ENCODE measurements at places on chromosomes 13 and 19.

- H3K4me1 ChIP-seq = no peaks in the 10 kb centered on the region
- H3K27me3 ChIP-seq = peaks cover 3% of the 10 kb centered on the region
- H3K27ac ChIP-seq = no peak overlapping the region
- no peak overlapping the region for H3K4me3 ChIP-seq
Observed at GRCh38 chr19:35569281-35569781, 5.9 kb upstream of the ATP4A start.

DNA sequence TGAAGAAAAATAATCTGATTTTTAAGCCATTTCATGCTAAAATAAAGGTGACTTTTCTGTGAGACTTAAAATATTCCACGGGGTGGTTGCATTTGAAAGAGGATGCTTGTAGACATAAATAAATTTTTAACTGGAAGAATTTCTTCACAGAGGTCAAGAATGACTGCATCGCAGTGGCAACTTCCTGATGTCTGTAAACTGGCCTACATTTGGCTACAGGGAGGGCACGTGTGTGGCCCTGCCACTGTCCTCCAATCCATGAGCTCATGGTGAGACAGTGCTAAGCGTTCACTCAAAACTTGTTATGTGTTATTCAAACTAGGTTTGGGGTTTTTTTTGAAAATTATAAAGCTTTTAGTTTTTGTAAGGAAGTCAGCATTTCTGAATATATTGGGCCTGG is 1089.3 kb downstream of the EFNB2 start:
- no peak overlapping the region for H3K4me3 ChIP-seq
- no peaks in the 10 kb centered on the region for H3K36me3 ChIP-seq
- H3K4me1 ChIP-seq = no peaks in the 10 kb centered on the region
- H3K27me3 ChIP-seq = no peaks in the 10 kb centered on the region
- DNase-seq = no peak

DNA sequence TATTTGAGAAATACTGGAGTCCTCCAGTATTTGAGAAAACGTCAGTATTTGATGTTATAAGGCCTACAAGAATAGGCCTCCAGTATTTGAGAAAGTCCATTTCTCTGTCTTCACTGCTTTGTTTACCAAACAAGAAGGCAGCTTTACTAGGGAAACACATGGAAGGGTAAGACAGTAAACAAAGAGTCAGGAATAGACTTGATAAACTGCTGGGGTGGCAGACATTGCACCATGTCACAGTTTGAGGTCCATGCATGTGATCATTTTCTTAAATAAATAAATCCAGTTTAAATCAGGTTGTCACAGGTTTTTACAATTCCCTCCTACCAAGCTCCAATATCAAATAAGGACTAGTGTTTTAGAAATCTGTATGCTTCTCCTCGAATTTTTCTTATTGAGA is 1431.0 kb upstream of the SPRY2 start:
- no peaks in the 10 kb centered on the region for H3K36me3 ChIP-seq
- H3K4me1 ChIP-seq = no peaks in the 10 kb centered on the region
- no peaks in the 10 kb centered on the region for H3K27me3 ChIP-seq
- DNase-seq = no peak

GRCh38 chr13:34751044-34751443 is 191.0 kb upstream of the NBEA start:
- no peak overlapping the region for H3K27ac ChIP-seq
- no peaks in the 10 kb centered on the region for H3K4me1 ChIP-seq
- H3K36me3 ChIP-seq = no peaks in the 10 kb centered on the region

DNA sequence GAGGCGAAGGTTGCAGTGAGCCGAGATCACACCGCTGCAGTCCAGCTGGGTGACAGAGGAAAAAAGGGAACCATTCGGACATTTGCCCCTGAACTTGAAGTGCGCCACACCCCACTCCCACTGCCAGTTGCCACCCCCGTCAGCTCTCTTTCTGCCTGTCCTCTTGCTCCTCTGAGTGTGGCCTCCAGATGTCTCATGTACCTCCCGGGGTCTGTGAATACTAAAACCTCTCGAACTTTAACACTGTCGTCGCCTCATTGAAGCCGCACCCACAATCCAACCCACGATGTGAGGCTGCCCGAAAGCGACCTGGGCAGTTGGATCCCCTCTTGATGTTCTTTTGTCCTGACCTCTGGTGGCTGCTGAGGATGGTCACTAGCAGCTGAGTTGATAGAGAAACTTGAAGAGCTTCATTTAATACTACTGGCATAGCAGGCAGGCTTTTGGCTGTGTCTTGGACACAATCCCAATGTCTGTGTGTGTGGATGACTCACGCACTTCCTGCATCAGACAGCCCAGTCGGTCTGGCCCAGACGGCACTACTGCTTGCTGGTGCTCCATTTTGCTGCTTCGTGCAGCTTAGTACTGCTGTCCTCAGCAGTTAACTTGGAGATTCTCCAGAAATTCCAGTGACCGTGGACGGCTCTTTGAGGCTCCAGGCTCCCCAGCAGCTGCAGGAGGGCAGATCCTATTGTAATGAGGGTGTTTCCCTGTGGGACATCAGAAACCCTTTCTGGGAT is 4.2 kb downstream of the FPR3 start:
- H3K27ac ChIP-seq = no peak overlapping the region
- H3K4me3 ChIP-seq = no peak overlapping the region
- DNase-seq = no peak
- H3K36me3 ChIP-seq = no peaks in the 10 kb centered on the region
- no peaks in the 10 kb centered on the region for H3K27me3 ChIP-seq

GRCh38 chr19:23409392-23410048 is 14.2 kb upstream of the ZNF91 start:
- no peak for DNase-seq
- H3K27ac ChIP-seq = no peak overlapping the region
- no peaks in the 10 kb centered on the region for H3K36me3 ChIP-seq

GRCh38 chr13:24742294-24742693 is 21.7 kb upstream of the RNF17 start:
- H3K4me3 ChIP-seq = no peak overlapping the region
- peaks cover 29% of the 10 kb centered on the region for H3K27me3 ChIP-seq
- H3K36me3 ChIP-seq = no peaks in the 10 kb centered on the region
- DNase-seq = peak; percentile 24
- H3K27ac ChIP-seq = no peak overlapping the region
- H3K4me1 ChIP-seq = peaks cover 3% of the 10 kb centered on the region

DNA sequence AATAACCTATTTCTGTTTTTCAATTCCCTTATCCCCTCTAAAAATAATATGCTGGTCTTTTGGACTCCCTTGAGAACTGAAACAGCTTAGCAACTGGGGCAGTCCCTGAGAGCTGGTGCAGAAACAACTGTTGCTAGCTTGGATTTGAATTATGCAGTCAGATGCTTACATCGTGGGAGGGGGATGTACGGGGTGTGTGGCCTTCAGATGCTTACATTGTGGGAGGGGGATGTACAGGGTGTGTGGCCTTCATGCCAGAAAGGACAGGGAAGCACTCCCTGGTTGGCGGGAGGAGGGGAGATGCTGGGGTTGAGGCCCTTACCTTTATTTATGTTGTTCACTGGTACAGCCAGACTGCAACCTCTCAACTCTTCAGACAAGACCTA is 25.6 kb downstream of the LRCH1 start:
- H3K4me3 ChIP-seq = no peak overlapping the region
- H3K4me1 ChIP-seq = peaks cover 14% of the 10 kb centered on the region
- no peaks in the 10 kb centered on the region for H3K27me3 ChIP-seq
- H3K27ac ChIP-seq = no peak overlapping the region
- no peak for DNase-seq
- no peaks in the 10 kb centered on the region for H3K36me3 ChIP-seq

DNA sequence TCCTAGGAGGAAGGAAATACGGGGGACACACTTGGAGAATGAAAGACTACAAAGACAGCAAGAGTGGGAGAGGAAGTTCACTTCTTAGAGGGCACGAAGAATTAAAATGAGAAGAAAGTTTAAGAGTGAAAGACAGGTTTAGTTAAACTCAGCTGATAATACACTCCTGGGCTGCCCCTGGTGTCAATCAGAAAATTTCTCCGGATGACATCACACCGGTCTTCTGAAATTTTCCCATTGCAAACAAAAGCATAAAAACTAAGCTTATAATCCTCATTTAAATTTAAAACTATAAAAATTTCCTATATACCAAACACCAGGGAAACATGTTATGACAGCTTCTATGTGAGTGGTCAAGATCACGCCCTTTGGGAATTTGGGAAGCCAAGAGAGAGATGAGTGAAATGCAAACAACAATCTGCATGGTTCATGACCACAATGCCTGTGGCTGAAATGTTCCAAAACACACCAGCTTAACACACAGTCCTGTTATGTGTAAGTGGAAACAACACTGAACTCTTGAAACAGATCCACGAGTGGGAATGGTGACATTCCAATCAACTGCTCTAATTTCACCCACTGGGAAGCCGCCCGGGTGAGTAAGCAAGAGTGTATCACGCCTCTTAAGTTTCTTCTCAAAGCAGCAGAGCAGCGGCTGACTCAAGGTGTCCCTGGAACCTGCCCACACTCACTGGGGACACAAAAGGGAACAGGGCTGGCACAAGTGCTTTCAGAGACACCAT is 49.0 kb downstream of the BRD4 start:
- H3K27me3 ChIP-seq = no peaks in the 10 kb centered on the region
- peaks cover 6% of the 10 kb centered on the region for H3K36me3 ChIP-seq
- no peak overlapping the region for H3K4me3 ChIP-seq
- DNase-seq = no peak

- no peak overlapping the region for H3K27ac ChIP-seq
- H3K36me3 ChIP-seq = no peaks in the 10 kb centered on the region
- no peak overlapping the region for H3K4me3 ChIP-seq
- H3K4me1 ChIP-seq = no peaks in the 10 kb centered on the region
- no peak for DNase-seq
Observed at GRCh38 chr13:87570669-87571068, 100.5 kb upstream of the SLITRK5 start.

- H3K4me3 ChIP-seq = no peak overlapping the region
- H3K27me3 ChIP-seq = no peaks in the 10 kb centered on the region
- H3K27ac ChIP-seq = no peak overlapping the region
- no peak for DNase-seq
- H3K4me1 ChIP-seq = no peaks in the 10 kb centered on the region
Observed at GRCh38 chr13:42747399-42747873, 33.9 kb upstream of the FAM216B start.

- H3K27ac ChIP-seq = peak overlapping the region; percentile 64
- no peaks in the 10 kb centered on the region for H3K36me3 ChIP-seq
- no peak overlapping the region for H3K4me3 ChIP-seq
- H3K4me1 ChIP-seq = peaks cover 47% of the 10 kb centered on the region
- no peaks in the 10 kb centered on the region for H3K27me3 ChIP-seq
- no peak for DNase-seq
Observed at GRCh38 chr19:907183-907853, 5.7 kb downstream of the R3HDM4 start.
